Activated T-helper 1 cell treated with anti-CD3 and anti-CD28 coated beads, Interleukin-2, amount 50 U/mL, for 16 hours (primary cell): ENCODE measurements at places on chromosomes 6 and 20.

DNA sequence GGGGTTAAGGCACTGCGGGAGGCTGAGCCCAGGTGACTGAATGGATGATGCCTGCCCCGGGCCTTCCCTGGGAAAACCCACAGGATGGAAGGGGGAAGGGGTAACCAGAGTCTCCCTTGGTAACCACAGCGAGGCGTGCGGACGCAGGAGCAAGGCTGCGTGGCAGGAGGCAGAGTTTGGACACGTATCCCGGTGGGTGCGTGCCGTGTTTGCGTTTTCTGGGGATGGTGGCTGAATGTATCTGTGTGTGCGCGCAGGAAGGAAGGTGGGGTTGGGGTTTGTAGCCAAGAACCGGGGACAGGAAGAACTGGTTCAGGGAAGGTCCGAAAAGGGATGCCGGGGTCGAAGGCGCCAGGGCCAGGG lies 1.8 kb downstream of the MDGA1 start:
- no peak for DNase-seq

DNA sequence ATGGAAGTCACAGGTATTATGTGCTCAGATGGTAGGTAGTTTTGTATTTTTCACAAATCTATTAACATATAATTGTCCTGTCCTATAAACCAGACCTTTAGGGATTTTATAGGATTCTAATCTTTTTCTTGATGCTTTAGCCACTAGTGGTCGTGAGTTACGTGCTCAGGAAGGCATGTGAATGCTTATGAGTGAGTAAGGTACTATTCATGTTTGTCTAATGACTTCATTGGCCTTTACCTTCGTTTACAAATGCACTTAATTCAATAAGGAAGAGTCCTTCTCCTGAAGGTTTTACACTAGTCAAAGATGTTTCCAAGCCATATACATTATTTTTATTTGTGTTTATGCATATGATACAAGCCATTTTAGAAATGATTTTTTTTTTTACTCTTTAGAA lies 23.0 kb downstream of the PACRG start:
- DNase-seq: no peak

- no peak for DNase-seq
These were observed 29.9 kb downstream of the RSPO4 start for GRCh38 chr20:972256-972655.

DNA sequence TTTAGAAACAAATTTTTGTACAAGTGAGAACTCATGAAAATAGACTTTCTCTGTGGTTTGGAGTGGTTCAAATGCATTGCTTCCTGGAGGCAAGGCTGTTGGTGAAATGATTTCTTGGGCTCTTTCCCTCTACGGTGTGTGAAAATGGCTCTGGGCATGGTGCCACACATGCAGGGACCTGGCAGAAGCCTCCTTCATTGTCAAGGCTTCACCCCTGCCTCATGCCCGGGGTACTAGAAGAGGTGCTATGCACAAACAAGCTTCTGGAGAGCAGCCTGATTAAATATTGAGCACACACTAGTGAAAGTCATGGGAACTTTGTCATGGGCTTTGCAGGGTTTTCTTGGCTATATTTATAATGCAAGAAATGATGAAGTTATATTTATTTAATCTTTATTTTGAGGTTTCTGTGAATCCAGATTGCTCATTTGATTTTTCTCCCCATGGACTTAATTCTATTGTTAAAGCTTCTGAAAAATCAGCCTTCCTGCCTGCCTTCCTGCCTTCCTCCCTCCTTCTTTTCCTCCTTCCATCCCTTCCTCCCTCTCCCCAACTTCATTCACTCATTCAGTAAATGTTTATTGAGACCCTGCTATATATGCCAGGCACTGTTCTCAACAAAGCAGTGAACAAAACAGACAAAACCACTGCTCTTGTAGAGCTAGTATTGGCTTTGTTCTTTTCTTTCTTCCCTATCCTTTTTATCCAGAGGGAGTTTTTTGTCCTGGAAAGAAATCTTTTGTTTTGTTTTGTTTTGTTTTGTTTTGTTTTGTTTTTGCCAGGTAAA lies 21.0 kb downstream of the C6orf89 start:
- no peak for DNase-seq

DNA sequence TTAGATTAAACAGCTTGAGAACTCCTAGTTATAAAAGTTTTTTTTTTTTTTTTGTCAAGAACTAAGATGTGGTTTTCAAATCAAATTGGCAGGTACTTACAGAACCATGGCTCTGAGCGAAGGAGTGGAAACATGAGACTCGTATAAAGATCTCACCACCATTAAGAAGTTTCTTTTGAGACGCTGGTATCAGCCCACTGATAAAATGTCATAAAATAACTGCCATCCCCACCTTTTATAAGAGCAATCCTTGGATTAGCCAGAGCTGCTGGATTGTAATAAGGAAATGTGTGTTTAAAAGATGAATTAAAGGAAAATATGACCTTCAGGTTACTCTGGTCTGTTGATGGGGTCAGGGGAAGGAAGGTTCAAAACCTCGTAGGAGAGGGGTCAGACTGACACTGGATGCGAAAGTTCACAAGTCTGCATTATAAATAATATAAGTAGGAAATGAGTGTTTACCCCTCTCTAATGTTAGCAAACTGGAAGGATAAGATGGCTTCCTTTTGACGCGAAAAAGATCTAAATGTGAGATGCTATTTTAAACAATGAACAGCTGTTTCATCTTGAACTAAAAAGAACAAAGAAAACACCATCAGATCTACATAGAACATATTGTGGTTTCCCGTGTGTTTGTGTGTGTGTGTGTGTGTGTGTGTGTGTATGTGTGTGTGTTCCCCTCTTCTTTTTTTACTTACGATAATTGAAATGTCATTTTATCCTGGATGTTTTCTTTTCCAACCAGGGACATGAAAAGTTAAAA lies 386.8 kb upstream of the JAG1 start:
- no peak for DNase-seq

DNA sequence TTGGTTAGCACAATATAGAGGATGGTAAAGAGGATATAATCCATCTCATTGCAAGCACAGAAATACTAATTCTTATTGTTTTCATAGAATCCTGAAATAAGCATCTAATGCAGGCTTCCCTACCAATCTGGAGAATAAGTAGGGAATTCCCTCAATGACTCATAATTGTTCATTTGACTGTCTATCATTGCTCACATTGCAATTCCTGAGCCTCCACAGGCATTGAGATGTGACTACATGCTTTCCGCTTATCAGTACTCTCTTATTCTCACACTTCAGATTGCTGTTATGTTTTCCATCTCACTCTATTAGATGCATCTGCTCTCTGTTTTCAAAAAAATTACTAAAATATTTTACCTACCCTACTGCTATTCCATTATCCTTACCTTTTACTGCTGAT lies 216.2 kb upstream of the PRSS16 start:
- DNase-seq: no peak

GRCh38 chr20:687468-688203 lies 12.0 kb upstream of the SCRT2 start:
- DNase-seq: no peak

DNA sequence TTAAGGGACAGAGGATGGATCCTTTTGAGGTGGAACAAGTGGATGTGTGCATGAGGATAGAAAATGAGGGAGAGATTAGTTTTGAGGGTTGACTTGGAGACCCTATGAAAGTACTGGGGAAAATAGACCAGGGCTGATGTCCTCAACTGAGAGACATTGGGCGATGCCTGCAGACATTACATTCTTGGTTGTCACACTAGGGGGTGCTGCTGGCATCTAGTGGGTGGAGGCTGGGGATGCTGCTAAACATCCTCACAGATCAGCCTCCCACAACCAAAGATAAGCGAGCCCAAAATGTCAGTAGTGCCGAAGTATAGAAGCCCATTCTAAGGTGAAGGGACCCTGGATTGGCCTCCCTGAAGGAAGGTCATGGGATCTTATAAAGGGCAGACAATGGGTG lies 63.3 kb downstream of the MOCS1 start:
- DNase-seq: no peak

DNA sequence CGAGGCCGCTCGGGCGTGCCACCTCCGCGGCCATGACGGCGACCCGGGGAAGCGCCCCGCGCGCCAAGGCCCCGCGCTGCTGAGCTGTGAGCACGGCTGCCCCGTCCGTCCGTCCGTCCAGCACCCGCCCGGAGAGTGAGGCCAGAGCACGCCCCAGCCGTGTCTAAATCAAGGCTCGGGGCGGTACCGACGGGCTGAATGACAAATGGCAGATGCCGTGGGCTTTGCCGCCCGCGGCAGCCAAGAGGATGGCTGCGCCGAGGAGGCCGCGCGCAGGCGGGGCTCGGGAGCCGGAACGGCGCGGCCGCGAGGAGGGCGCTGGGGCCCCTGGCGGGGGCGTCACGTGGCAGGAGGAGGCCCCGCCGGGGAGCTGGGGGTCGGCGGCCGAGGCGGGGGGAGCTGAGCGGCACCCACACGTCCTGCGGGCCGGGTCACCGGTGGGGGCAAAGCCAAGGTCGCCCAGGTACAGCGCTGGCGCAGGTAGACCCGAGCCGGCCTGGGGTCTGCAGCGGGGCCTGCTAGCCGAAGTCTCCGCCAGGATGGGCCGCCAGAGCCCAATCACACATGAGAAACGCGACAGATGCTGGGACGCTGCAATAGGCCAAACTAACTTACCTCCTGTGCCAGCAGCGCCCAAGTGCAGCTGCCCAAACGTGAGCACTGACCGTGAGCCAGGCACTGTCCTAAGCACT lies at the start of gene PLAGL1:
Gene PLAGL1, minus strand, starts transcription at position 140 of the 692 bp plus-strand sequence. CDS start 60,123 bp downstream, outside the sequence.
- peak; percentile 9 for DNase-seq

DNA sequence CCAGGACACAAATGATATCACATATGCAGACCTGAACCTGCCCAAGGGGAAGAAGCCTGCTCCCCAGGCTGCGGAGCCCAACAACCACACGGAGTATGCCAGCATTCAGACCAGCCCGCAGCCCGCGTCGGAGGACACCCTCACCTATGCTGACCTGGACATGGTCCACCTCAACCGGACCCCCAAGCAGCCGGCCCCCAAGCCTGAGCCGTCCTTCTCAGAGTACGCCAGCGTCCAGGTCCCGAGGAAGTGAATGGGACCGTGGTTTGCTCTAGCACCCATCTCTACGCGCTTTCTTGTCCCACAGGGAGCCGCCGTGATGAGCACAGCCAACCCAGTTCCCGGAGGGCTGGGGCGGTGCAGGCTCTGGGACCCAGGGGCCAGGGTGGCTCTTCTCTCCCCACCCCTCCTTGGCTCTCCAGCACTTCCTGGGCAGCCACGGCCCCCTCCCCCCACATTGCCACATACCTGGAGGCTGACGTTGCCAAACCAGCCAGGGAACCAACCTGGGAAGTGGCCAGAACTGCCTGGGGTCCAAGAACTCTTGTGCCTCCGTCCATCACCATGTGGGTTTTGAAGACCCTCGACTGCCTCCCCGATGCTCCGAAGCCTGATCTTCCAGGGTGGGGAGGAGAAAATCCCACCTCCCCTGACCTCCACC lies 42.2 kb downstream of the SIRPA start:
- DNase-seq: no peak

GRCh38 chr20:51469578-51470498 lies 72.7 kb downstream of the NFATC2 start:
- no peak for DNase-seq

DNA sequence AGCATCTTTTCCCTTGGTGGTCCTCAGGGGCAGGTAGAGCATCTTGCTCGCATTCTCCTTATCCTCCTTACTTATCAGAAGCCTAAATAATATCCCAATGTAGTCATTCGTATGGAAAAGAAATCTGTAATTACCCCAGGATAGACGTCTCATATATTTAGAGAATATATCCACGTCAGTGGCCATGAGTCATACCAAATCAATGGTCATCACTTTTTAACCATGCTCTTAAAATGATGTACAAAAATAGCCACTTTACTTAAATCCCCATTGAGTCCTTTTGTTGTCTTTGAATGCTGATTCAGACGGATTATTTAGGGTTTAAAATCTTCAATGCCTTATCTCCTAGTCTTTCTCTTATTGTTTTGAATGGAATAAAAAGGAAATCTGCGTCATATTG lies 231.7 kb upstream of the STXBP5 start:
- no peak for DNase-seq

DNA sequence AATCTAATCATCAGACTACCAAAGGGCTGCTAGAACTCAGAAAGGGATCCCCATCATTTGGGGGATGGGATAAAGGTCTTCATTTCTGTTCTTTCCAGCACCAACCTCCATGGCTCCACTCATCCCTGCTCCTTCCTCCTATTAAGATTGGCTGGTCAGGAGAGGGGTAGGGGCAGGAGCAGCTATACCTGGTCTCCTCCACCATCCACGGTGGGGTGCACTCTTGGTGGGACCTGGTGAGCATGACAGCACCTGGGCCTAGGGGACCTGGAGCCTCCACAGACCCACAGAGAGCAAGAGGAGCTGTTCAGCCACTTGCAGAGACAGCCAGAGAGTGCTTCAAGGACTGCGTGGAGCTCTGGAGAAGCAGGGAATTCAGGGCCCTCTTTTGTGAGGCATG lies 6.1 kb upstream of the ULBP2 start:
- DNase-seq: no peak

GRCh38 chr6:139623372-139623771 lies 248.9 kb upstream of the CITED2 start:
- no peak for DNase-seq
